ENCODE measurements at places on chromosomes 6 and 20. TPM values are rescaled to one million over a fixed set of nuclear protein-coding genes. Genes with fewer than 3 reads are reported as not detected.

- DNase-seq = no peak
Measured at GRCh38 chr6:161168281-161168891, 105.5 kb downstream of the AGPAT4 start.

GRCh38 chr6:122621638-122622037 is 11.4 kb downstream of the PKIB start:
- no peak for DNase-seq

- DNase-seq = no peak
Measured at GRCh38 chr6:40901322-40902055, 137.5 kb downstream of the UNC5CL start.

GRCh38 chr6:124999105-124999764 is 37.0 kb downstream of the RNF217 start:
- no peak for DNase-seq

- no peak for DNase-seq
Measured at GRCh38 chr6:37696220-37696840, 1.4 kb downstream of the MDGA1 start.

DNA sequence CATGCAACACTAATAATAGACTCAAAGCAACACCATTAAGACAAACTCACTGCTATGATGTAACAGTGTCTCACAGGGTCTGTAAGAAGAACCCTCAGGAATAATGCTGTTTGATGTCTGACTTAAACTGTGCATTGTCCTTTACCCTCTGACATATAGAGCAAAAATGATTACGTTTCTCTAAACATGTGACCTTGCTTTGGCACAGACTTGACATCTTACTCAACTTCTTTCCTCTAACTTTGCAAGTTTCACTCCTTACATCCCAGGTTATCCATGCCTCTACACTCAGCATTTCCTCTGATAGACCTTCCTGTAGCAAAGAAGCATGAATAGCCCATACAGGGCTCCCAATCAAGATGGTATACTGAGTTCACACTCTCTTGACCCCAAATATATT is 252.7 kb downstream of the UST start:
- DNase-seq = no peak

GRCh38 chr6:12751694-12752325 is 35.2 kb downstream of the PHACTR1 start:
- no peak for DNase-seq

The TRIM40 gene
- not detected for total RNA-seq

The MYLK4 gene
- 0.36 TPM for total RNA-seq

The ENPP3 gene
- 0.14 TPM for total RNA-seq

Measured in sigmoid colon (tissue), 7 donors.